ENCODE measurements at places on chromosomes 2 and 18.

DNA sequence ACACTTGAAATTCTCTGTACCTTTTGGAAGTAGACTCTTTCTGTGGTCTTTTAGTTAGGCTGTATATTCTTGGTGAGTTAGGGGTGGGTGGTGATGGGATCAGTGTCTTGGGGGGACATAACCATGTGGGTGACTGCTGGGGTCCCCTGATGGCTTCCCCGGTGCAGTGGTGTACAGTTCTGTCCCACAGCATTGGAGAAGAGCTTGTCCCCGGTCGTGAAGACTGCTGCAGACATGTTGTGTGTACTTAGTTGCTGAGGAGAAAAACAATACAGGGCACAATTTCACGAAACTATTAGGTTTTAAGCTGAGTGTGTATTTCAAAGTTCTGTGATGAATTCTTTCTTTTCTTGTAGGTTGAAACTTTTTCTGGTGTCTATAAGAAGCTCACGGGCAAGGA lies 5.4 kb downstream of the RPS7 start:
- no peak for DNase-seq

GRCh38 chr18:7576685-7577084 lies 9.6 kb downstream of the PTPRM start:
- DNase-seq, result no peak

DNA sequence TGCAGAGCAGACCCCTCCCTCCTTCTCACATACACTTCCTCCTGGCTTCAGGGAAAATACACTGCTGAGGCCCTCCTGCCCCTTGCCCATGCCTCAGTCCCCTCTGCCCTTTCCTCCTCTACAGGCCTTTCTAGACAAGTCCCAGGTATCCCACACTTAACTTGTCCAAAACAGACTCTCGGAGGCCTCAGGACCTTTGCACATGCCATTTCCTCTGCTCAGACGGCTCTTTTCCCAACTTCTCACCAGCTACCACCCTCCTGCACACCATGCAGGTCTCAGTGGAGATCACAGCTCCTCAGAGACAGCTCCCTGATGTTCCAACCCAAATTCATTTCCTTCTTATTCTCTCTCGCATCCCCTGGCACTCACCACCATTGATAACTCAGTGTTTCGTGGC lies 11.7 kb downstream of the TBC1D8 start:
- DNase-seq, result no peak

DNA sequence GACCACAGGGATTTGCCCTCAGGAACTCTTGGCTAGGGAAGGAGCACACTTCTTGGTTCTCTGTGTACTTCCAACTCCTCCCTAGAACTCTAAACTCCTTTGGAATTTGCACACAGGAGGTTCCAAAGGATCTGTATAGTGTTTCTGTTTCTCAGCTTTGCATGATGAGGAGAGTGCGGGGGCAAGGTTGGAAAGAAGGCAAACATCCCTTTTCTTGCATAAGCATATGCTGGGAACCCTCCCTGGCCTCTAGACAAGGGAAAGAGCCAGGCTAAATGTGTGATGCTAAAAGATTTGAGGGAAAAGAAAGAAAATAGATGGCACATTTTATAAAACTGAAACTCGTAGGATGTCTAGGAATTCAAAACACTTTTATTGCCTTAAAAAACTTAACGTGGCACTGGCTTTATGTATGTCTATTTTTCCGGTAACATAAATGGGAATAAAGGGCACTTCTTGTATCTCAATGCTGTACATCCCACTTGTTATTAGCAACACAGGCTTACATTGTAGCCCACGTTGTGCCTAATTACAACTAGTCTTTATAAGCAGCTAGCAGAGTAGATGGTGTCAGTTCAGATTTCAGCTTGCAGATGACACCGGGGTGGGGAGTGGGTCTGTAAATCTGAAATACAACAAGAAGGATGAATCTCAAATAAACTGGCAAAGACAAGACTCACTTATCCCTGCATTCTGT lies 165.8 kb downstream of the GPD2 start:
- no peak for DNase-seq

- no peak for DNase-seq
These were observed 96.4 kb downstream of the EPB41L3 start for GRCh38 chr18:5447442-5447841.

GRCh38 chr18:54555996-54556395 lies 35.0 kb upstream of the DYNAP start:
- no peak for DNase-seq

- no peak for DNase-seq
These were observed 50.1 kb downstream of the CIB4 start for GRCh38 chr2:26590980-26591618.

- no peak for DNase-seq
These were observed 22.5 kb downstream of the STAT4 start for GRCh38 chr2:191128172-191128910.

DNA sequence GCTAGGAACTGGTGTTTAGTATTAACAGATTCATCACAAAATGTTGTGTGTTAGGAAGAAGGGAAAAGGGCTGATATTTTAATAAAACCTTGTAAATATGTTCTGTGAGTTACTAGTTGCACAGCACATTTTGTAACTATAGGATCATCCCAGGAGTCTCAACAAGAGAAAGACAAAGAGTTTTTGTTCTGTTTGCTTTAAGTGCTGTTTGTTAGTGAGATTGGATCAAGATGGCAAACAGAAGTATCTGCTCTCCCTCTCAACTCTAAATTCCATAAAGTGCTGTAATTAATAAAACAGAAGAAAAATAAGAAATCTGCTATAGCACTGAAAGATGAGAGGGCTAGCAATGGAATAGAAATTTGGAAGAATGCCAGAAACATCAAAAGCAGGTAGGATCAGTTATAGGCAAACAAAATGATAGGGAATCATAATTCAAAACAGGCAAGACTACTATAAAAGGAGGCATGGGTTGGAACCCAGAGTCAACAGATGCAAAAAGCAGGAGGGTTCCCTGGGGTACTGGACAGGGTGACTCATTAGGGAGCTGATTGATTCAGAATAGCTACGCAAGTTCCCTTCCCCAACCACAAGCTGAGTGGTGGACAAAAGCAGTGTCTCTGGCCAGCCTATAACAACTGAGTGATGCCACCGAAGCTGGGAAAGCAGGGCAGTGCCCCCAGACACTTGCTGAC lies 75.8 kb downstream of the DYNC1I2 start:
- DNase-seq, result no peak

- DNase-seq, result no peak
These were observed 91.7 kb downstream of the STK39 start for GRCh38 chr2:168155680-168156079.

GRCh38 chr2:148887350-148888002 lies 12.4 kb downstream of the KIF5C start:
- no peak for DNase-seq

GRCh38 chr18:31498574-31499524 lies 872 bp downstream of the DSG2 start:
- DNase-seq, result no peak

GRCh38 chr18:46705521-46705920 lies 48.5 kb upstream of the LOXHD1 start:
- DNase-seq, result no peak

DNA sequence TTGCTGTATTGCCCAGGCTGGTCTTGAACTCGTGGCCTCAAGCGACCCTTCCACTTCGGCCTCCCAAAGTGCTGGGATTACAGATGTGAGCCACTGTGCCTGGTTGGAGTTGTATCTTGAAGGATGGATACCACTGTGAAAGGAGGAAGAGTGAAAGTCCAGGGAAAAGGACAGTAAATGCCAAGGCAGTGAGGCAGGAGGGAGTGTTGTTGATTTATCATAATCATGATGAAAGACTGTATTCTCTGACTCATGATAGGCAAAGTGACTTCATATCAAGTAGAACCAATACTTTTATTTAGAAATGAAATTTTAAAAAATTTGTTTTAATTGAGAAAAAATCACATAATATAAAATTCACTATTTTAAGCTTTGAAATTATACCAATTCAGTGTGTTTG lies 162.3 kb downstream of the ARHGAP28 start:
- DNase-seq, result no peak

GRCh38 chr2:242030226-242030575 lies 160.7 kb downstream of the RTP5 start:
- DNase-seq, result no peak

DNA sequence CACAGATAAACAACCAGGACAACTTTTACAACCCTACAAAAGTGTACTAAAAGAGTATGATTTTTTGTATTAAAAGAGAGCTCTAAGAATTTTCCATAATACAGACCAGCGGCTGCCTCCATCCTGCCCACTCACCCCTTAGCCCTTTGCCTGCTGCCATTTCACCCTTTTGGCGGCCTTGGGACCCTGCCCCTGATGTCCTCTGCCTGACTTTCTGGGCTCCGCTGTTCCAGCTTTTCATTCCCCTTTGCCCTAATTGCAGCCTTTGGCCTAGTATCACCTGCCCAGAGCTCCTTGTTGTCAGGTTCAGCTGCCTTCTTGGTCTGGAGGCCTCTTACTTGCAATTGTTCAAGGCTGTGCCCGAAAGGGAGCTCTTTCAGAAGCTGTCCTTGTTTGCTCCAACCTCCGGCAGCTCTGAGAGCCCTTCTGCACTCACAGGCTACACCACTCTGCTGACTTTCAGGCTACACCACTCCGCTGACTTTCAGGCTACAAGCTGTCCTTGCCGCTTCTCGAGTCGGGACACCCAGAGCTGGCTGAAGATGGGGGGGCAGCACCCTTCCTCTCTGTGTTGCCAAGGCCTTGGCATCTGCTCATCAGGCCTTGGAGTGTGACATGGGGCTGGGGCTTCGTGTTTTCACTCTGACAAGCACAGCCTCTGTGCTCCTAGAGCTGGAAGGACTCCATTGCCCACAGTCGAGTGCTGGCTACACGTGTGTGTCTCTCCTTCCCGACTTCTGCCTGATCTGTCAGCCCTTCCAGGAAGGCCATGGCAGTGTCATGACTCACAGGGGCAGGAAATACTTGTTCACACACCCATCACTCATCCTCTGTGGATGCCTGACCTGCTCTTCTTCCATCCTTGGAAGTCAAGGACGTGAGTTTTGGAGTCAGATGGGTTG lies 43.1 kb upstream of the HDAC4 start:
- no peak for DNase-seq

DNA sequence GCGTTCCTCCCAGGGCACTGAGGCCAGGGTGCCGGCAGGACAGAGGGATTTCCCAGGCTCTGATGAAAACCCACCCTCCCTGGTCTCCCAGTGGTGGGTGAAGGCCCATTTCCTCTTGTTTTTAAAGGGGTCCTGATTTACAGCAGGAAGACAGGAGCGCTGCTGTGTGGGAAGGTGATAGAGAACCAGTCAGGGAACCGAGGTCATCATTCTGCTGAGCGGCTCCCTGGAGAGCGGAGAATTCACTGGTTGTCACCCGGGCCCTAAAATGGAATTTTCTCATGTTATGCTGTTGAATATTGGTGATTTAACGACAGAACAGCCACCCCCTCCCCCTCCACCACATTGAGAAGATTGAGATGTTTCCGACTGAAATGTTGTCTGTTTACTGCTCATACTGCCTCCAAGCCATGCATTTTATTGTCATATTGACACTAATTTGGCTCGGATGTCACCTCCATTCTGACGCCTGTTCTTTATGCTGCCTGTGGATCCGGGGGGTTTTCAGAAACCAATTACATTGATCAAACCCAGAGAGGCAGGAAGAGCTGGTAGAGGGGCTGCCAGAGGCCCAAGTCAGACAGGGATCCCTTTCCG lies 225.2 kb downstream of the GLI2 start:
- DNase-seq, result no peak

DNA sequence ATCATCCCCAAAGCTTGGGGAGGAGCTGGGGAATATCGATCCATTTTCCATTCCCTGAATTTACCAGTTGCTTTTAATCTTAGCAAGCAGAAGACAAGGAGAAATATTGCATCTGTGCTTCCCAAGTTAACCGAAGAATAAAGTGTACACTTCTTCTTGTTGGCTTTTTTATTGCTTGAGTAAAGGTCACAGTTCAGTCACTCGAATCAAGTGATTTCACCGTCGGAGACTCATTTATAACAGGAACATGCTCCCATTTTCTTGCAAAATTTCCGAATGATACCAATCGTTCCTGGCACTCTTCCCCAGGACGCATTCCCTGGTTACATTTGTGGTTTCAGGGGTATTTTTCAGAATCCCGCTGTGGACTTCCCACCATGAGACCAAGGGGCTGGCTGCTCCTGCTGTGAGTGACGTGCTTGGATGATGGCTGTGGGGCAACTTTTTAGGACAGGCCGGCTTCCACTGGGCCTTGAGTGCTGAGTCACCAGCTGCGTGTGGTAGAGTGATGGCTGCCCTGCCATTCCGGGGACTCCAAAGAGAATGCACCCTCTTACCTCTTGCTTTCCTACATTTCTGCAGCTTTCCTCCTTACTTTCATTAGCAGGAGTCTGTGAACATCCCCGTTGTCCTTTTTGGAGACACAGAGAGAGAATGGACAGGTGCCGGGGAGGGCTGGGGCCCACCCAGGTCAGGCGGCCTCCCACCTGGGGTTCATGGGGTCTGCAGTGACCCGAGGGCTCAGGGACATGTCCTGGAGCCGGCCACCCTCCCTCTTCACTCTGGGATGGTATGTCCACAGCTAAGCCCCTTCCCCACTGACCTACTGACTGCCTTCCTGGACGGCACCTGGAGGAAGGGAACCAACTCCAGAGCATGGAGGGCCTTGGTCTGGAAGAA lies 60.7 kb upstream of the HDAC4 start:
- no peak for DNase-seq

DNA sequence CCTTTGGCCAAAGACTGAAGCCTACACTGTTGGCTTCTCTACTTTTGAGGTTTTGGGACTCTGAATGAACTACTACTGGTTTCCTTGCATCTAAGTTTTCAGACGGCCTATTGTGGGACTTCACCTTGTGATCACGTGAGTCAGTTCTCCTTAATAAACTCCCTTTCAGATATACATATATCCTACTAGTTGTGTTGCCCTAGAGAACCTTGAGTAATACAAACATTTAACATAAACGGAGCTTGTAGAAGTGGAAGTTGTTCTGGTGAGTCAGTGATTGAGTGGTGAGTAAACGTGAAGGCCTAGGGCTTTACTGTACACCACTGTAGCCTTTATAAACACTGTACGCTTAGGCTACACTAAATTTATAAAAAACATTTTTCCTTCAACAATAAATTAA lies 107.2 kb upstream of the CDH2 start:
- DNase-seq, result no peak

- DNase-seq, result no peak
These were observed 16.3 kb downstream of the CROCC2 start for GRCh38 chr2:240922245-240922981.

DNA sequence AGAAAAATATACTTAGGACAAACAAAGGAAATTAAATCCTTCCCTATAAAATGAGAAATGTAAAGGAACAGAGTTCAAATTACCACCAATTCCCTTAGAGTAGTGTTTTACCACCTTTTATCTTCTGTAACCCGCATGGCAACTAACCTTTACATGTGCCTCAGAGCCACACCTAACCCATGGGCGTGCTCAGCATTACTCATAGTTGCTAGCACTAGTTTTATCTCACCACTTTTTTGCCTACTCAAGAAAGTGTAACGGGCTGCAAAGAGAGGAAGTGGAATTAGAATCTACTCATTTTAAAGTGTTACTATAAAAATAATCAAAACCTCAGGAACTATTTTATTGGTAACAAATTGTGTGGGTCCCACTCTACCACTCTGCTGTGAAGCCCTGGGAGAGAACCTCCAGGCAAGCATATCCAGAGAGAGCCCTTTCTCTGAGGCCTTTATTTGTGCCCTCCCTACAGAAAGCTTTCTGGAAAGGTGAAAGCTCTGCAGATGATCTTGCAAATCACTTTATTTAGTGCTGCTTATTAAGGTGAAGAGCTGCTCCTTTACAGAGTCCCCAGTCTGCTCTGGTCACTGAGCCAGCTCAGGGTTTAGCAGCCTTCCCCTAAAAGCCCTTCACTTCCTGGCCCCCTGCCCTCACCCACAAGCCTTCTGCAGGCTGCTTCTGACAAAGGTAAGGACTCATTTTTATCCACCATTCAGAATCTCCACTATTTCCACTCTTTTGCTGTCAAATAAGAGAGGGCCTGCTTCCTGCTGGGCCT lies 98.8 kb downstream of the TRABD2A start:
- DNase-seq, result peak; percentile 38

Data from activated CD4-positive, alpha-beta T cell treated with anti-CD3 and anti-CD28 coated beads, Interleukin-2, amount 50 U/mL, for 48 hours (primary cell).